ENCODE measurements at places on chromosomes 5 and 9.

GRCh38 chr9:36543916-36544315 lies 28.8 kb upstream of the MELK start:
- DNase-seq = no peak

GRCh38 chr5:134387443-134387842 lies 16.1 kb downstream of the UBE2B start:
- no peak for DNase-seq

- no peak for DNase-seq
Measured at GRCh38 chr9:78026416-78026815, 5.2 kb downstream of the GNAQ start.

DNA sequence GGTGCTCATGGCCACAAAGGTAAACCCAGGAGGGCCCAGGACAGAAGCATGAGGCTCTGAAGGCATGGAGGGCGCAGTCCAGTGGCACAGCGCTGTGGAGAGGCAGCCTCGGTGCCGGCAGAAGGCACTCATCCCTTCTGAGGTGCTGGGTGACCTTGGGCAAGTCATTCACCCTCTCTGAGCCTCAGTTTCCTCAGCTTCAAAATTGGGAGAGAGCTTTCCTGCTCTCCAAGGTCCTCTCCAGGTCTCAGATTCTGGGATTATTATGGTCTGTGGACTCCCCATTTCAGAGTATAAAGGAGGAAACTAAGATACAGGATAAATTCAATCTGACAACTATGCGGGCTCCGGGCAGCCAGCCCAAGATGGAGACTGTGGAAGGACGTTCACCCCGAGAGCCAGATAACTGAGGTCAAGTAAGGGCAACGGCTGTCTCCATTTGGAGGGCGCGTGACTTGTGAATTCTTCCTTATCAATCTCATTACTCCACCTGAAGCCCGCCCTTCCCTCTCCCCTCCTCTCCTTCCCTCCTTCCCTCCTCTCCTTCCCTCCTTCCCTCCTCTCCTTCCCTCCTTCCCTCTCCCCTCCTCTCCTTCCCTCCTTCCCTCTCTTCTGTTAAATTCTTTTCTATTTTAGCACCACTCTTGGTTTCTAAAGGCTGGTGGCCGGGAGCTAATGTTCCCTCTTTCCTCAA lies 58.1 kb downstream of the LRSAM1 start:
- no peak for DNase-seq

GRCh38 chr9:7042124-7042523 lies 284.4 kb downstream of the KDM4C start:
- no peak for DNase-seq
